Uterine smooth muscle cell (primary cell): ENCODE measurements at places on chromosomes 1 and 21. TPM values are rescaled to one million over a fixed set of nuclear protein-coding genes. Genes with fewer than 3 reads are reported as not detected.

The ERICH3 gene
- not detected in 2 replicates for total RNA-seq

The SLC22A15 gene
- 8.2 and 20.7 TPM in 2 replicates for total RNA-seq

The BARHL2 gene
- not detected in 2 replicates for total RNA-seq

The AMY1C gene
- not detected in 2 replicates for total RNA-seq

The SPRR3 gene
- not detected in 2 replicates for total RNA-seq
